ENCODE measurements at places on chromosomes 2 and 18.
A peak's percentile ranks its signal among the peaks of the same experiment; 100 is the strongest.

DNA sequence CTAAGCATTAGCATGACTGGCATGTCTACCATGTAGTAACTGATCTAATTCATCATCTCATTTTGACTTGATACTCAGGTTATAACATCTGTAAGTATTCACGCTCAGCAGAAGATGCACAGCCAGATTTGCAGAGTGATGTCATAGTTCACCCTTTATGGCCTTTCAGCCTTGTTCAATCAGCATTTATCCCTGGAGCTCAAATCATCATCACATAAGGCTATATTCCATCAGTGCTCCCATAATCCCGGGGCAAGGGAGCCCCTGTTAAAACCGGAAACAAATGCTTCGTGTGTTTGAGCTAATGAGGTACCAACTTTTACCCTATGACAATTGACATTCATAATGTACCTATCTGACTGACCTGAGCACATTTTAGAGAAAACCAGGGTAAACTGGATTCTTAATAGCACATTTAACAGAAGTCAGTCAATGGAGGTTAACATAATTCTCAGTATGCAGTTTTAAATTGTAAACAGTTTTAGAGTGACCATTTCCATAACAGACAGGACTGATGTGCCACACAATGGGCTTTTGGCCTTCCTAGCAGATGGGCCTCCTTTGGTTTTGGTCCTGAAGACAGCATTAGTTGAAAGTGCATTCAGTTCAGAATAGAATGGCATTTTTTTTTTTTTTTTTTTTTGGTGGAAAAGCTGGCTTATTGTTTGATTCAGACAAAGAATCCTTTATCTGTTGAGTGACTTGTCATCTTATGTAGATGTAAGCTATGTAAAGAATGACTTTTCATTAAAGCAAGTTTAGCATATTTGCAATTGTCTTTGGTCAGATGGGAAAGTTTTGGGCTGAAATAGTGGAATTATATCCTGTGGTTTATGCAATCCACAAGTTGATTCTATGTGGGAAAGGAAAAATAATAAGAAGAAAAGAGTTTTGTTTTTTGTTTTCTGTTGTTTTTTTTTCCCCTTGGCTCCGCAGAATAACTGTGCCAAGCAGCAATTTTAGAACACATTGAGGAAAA lies 866.0 kb upstream of the ACVR2A start:
- DNase-seq: no peak

- no peak for DNase-seq
Measured at GRCh38 chr2:120870467-120870788, 134.8 kb downstream of the GLI2 start.

GRCh38 chr2:158142568-158143332 lies 41.1 kb downstream of the UPP2 start:
- DNase-seq: peak; percentile 74

GRCh38 chr2:50863856-50864255 lies 168.1 kb downstream of the NRXN1 start:
- no peak for DNase-seq

GRCh38 chr2:238912916-238913875 lies 65.3 kb downstream of the TWIST2 start:
- no peak for DNase-seq

DNA sequence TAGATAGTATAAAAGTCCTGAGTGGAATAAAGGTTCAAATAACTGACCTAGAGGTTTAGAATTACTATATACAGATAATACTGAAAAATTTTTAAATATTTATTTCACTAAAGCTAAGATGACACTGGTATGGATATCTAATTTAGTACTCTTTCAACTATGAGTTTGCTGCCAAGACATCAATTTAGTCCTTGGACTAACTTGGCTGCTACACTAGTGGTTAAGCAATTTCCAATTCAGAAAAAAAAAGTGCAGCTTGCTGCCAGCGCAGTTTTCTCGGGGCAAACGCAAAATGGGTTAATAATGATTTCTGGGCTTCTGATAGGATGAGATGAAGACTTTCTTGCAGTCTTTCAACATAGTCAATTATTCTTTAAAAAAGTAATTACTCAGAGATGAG lies 10.8 kb downstream of the BUB1 start:
- no peak for DNase-seq

DNA sequence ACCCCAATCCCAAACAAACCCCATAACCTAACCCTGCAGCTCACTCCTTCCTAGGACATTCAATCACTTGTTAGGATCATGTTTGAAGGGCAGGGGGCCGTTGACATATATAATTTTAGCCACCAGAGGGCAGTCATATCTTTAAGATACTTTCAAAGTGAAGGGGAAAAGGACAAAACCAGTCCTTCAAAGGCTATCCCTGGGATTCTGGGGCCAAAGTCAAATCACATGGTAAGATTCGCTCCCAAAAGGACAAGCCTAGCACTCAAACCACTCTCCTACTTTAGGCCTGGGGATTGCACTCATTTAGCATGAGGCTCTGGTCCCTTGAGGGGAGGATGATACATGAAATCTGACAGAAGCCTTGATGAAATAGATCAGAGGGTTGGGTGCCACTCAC lies 44.6 kb downstream of the HAUS1 start:
- peak; percentile 53 for DNase-seq

GRCh38 chr2:9681427-9681817 lies 50.6 kb upstream of the YWHAQ start:
- DNase-seq: no peak

- DNase-seq: peak; percentile 95
Measured at GRCh38 chr2:203989521-203989920, 53.0 kb downstream of the ICOS start.

GRCh38 chr2:144162652-144163051 lies 357.3 kb downstream of the ZEB2 start:
- no peak for DNase-seq

DNA sequence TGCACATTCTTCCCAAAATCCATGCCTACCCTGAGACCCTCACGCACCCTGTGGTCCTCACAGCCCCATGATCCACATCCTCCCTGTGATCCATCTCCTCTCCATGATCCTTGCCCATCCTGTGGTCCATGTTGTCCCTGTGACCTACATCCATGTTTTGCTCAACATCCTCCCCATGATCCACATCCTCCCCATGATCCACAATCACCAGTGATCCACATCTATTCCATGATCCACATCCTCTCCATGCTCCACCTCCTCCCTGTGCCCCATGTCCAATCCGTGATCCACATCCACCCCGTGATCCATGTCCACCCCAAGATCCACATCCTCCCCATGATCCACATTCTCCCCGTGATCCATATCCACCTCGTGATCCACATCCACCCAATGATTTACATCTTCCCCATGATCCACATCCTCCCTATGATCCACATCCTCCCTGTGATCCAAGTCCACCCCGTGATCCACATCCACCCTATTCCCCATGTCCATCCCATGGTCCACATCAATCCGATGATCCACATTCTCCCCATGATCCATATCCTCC lies 281.2 kb downstream of the MYCN start:
- no peak for DNase-seq

DNA sequence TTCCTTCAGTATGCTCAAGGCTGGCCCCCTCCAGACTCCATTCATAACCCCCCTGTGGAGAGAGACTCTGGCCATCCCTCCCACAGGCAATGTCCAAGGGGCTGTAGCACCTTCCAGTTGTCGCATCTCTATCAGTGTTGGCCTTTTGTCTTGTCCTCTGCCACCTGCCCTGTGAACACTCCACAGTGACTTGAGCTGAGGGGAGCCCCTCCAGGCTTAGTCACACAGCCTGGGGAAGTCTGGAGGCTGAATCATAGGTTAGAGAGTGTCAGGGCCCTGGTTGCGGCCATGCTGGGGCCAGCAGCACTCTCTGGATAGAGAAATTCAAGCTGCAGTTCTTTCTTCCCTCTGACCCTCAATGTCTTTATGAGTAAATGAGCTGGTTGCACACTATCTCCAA lies 64.7 kb downstream of the GYPC start:
- DNase-seq: peak; percentile 7

DNA sequence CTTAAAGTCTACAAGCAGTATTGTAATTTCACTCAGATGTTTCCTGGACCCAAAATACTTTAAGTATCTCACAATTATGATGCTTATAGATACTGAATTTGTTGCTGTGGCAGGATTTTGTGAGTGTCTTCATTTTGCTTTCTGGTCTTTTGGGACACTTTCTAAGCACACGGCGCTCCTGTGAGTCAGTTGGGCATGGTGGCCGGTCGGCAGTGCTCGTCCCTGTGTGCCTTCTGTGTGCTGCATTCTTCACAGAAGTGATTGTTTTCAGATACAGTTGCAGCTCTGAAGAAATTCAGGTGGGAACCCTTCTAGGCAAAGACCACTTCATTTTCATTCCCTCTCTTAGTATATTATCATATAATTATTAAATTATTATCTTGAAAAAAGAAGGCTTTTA lies 273.3 kb downstream of the ZNF407 start:
- DNase-seq: no peak

DNA sequence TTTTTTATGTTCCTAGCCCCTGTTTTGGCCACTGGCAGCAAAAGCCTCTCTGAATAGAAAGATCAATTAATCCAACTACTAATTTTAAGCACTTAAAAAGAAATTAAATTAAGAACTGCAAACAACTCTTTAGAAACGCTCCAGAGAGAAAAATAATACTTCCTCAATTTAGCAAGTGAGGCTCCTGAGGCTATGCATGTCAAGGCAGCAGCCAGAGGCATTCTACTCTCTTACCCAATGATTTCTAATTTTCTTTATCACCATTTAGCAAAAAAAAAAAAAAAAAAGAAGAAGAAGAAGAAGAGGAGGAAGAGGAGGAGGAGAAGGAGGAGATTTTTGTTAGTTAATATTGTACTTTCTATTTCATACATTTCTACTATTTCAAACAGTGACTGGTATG lies 68.5 kb downstream of the TMEM237 start:
- DNase-seq: peak; percentile 39
